ENCODE measurements at places on chromosomes 7 and 10.

GRCh38 chr7:78203042-78203720 lies 404.6 kb downstream of the PHTF2 start:
- no peak for DNase-seq

DNA sequence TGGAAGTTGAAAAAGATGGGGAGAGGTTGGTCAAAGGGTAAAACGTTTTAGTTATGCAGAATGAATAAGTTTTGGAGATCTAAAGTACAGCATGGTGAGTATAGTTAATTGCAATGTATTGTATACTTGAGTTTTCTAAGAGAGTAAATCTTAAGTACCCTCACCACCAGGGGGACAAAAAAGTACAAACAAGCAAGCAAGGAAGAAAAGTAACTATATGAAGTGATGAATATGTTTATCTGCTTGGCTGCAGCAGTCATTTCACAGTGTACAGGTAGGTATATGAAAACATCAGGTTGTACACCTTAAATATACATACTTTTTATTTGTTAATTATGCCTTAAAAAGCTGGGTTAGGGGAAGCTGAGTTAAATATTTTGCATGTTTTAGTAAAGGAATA lies 157.3 kb downstream of the PCLO start:
- no peak for DNase-seq

DNA sequence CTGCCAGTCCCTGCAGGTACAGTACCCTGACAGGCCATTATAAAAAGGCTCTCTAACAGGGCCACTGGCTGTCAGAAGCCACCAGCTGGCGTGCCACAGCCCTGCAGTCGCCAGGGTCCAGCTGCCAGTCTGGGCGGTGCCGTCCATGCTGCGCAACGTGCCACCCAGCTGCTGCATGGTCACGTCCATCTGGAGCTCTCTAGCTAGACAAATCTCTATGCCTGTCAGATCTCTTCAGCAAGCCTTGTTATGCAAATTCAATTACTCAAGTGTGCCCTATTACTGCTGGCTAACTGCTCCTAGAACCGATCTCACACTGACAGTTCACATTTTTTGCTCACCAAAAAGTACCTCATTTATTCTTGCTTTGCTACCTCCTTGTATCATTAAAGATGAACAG lies 75.9 kb downstream of the HIBADH start:
- no peak for DNase-seq

DNA sequence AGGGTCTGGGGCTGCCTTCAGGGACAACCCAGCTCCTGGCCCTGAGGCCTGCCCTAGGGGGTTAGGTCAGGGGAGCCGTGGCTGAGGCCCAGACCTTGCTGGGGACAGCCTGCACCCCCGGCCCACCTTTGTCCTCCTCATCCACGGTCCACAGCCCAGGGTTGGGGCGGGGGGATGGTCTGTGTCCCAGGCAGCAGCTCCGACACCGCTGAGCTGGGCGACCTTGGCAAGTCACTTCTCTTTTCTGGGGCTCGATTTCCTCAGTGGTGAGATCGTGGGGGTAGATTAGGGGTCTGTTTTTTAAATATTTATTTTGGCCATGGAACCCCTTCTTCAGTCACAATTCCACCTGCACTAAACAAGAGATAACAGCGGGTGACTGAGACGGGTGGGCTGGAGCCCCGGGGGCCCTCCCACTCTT lies 30.9 kb downstream of the DNAJB12 start:
- DNase-seq = no peak

DNA sequence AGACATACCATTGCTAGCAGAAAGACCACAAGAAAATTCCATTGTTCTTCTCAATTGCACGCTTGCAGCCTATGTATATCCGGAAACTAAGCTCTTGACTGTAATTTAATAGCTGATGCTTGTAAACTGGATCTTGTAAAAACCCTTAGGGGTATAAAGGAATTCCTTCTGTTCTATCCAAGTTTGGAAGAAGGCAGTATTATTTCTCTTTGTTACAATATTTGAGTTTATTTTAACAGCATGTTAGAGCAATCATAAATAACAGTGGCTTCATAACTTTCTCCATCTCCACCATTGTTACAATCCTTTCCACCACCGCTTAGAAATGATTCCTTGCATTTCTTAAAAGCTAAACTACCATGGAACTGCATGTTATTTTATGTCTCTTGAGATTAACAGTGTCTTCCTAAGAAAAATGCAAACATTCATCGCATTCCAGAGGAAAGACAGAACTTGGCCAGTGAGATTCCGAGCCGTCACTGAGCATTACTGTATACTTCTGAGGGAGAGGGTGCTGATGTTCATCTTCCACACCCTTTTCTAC lies 92.5 kb downstream of the TRIL start:
- no peak for DNase-seq

DNA sequence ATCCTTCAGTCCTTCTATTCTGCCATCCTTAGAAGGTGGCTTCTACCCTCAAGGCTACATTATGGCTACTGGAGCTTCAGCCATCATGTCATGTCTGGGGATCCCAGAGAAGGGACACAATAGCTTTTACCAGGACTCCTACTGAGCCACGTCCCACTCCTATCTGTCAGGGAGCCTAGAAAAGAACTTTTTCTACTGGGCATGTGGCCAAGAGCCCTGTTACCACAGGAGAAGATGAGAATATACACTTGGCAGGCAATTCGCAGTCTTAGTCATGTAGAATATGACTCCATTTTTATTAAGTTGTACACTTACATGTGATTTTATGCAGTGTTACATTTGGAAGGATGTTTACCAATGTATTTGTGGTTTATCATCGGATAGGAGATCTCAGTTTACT lies 64.6 kb upstream of the KCNMA1 start:
- DNase-seq = no peak

- no peak for DNase-seq
These were observed 399.5 kb downstream of the RPS24 start for GRCh38 chr10:78433076-78433595.

GRCh38 chr7:86949052-86949778 lies 110.2 kb downstream of the ELAPOR2 start:
- DNase-seq = no peak

DNA sequence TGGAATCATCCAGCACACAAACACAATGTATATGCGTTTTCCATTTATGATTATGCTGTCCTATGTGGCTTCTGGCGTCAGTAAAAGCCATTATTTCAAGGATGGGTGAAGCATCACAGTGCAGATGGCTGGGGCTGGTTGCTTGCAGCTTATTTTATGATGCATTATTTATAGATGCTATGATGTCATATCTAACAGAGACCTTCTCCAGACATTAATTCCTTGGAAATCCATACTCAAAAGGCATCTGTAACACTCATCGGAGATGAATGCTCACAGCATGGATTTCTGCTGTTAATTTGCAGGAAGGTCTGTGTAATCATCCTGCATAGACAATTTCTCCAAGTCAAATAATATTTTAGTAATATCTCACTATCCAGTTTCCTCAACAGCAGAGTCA lies 7.2 kb downstream of the RGS10 start:
- DNase-seq = no peak

DNA sequence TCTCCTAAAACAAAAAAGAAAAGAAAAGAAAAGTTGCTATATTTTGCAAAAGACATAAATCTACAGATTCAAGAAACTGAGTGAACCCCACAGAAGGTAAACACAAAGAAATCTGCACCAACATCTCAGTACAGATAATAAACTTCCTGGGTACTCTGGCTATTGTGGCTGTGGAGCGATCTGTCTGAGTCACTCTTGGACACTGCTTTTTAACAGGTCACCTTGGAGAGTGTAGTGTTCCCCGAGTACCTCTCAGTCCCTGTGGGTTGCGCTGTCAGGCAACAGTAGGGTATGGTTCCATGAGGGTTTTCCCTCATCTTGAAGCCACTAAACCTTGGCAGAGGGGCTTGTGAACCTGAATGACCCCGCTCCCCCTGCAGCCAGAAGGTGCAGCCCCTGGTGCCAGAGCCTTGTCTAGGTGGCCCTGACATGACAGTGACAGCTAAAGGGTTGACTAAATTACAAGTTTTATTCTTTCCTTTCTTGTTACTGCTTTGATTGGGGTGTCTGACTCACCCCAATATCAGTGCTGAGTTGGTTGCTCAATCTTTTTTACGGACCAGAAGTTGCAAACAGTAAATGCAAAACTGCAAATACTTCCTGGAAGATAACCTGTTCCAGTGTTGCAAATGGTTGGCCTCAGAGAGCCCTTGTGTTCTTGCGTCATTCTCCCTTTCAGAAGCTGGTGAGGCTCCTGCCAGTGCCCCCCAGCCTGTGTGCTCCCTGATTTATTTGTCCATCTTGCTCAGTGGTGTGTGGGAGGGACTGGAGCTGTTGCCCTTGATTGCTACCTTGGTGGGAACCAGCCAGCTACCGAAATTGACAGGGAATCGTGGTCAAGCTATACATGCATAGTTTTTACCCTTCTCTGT lies 30.6 kb downstream of the POR start:
- no peak for DNase-seq

- DNase-seq = no peak
These were observed 19.3 kb downstream of the PROSER2 start for GRCh38 chr10:11842411-11842810.

- no peak for DNase-seq
These were observed 637 bp downstream of the MICU1 start for GRCh38 chr10:72625276-72625607.

DNA sequence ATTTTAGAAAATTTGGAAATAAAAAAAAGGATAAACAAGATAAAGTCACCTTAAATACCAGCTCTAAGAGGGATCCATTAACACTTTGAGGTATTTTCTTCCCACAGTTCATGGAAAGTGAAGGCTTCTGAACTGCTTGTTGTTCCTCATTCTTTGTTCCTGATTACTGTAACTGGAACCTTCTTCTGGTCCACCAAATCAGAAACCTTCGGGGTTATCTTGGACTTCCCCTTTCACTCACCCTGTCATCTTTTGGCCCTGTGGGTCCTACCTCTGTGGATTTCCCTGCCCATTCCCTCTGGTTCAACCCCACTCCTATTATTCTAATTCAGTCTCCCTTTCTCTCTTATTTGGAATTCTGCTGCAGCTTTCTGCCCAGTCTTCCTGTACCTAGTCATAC lies 116.5 kb upstream of the PRPS1L1 start:
- DNase-seq = peak; percentile 4

- DNase-seq = no peak
These were observed 174.9 kb downstream of the ELFN1 start for GRCh38 chr7:1844951-1845390.

GRCh38 chr10:2214805-2215204 lies 477.5 kb upstream of the ADARB2 start:
- DNase-seq = no peak

GRCh38 chr10:1152386-1153250 lies 96.4 kb downstream of the WDR37 start:
- no peak for DNase-seq

DNA sequence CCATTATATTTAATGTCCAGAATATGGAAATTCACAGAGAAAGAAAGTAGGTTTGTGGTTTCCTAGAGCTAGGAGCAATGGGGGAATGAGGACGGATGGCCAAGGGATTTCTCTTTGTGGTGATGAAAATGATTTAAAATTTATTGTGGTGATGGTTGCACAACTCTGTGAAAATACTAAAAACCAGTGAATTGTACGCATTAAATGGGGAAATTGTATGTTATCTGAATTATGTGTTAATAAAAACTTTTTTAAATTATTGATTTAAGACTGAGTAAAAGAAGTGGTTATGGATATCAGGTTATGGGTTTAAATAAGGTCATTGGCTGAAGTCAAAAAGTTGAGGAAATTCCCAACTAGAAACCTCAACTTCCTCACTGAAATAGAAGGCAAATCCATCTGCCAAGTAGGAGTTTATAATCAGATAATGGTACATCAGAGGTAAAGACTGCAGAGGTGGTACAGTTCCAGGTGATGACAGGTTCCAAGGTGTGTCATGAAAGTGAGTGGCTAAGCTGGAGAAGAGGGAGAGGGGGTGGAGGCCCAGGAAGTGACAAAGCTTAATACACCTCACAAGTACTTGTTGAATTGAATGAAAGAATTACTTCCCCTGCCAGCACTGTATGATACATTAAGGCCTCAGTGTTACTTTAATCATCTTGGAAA lies 68.9 kb upstream of the CCDC71L start:
- DNase-seq = no peak

- no peak for DNase-seq
These were observed 82.0 kb downstream of the GRK5 start for GRCh38 chr10:119289227-119289920.

DNA sequence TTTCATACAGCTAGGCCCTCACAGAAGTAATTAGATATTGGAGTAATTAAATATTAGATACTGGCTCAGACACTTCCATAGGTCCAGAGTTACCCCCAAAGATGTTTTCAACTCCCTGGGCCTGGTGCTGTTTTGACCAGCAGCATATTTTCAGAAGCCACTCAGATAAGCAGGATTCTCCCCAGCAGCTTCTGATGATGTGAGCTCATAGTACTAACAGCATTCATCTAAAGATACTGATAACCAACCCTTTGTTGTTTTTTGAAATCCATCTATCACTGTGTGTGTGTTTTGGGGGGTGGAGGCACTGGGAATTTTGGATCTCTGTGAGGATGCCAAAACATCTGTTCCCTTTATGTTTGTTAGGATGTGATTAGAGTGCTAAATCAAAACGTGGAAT lies 52.7 kb downstream of the VPS50 start:
- DNase-seq = no peak

Measured in CD4-positive, alpha-beta T cell treated with Interleukin-21 for 1 hour (primary cell).